NCI-H1092 (cell line): ENCODE measurements at places on chromosomes 4 and X.

DNA sequence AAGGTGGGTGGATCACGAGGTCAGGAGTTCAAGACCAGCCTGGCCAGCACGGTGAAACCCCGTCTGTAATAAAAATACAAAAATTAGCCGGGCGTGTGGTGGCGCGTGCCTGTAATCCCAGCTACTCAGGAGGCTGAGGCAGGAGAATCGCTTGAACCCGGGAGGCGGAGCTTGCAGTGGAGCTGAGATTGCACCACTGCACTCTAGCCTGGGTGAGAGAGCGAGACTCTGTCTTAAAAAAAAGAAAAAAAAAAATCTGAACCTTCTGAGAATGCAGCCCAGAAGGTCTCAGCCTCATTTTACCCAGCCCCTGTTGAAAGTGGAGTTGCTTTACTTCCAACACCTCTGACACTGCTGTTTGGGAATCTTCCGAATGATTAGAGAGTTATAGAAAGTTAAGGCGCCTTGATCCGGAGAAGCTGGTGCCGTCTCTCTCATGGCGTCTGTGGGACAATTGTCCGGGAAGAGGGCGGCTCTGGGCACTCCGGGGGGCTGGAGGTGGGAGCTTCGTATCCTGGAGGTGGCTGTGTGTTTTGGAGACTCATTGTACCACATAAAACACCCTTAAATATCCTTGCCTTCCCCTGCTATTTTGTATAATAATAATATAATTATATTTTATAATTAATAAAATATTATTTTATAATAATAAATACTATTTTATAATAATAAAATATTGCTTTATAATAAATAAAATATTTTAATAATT, 92.7 kb upstream of the PPP2R3B start:
- no peak for DNase-seq

- DNase-seq: no peak
These were observed 57.2 kb downstream of the TRIM2 start for GRCh38 chr4:153261461-153261860.

DNA sequence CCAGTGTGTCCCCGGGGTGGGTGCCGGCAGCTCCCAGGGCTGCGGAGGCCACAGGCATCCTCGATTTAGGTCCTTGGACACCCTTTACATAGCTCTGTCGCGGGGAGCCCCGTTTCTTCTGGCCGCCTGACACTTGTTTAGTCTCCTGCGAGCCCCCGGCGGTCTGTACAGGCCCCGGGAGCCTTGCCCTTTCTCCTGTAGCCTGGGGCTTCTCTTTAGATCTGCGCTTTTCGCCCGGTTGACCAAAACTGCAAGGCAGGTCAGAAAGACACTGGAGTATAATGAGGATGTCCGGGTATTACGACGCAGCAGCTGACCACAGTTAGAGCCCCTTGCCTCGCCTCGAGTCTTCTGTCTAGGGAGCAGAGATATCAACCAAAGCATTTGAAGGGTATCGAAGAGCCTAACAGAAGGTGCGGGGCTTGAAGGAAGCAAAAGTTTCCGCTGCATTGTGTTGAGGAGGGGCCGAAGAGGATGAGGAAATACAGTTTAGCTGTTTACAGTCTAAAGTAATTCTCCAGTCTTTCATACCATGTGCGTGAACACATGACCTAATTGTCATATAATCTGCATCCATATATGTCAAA, 479 bp downstream of the BRCC3 start:
- no peak for DNase-seq

- peak; percentile 2 for DNase-seq
These were observed 4.0 kb downstream of the NUDT10 start for GRCh38 chrX:51336584-51336983.

DNA sequence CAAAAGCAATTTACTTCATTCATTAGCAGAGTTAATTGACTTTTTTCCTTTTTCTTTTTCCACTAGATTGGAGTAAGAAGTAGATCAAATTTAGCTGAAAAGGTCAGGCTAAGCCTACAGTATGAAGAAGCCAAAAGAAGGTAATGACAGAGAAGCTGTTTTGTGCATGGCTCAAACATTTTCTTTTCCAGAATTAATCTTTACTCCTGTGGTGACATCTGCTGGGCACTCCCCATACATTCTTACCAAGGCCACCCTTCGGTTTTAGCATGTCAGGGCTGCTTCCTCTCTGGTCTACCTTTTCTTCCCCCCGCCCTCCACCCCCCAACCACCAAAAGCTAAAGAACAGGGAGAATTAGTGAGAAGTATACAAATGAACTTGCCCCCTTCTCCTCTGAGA, 70.2 kb downstream of the CLDN22 start:
- peak; percentile 37 for DNase-seq

DNA sequence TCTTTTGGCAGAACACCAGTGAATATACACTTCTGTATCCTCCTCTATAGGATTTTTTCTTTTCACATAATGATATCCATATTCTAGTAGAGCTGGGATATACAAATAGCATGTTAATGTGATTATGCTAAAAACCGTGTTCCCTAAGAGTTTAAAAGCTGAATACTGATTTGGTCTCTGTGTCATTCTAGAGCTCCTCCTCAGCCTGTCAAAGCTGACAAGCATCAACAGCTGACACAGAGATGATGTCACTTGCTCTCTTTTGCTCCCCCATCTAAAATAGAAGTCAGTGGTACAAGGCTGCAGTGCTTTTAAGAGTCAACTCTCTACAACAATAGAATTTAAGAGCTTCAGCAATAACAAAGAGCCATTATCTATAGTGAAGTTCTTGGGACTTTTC, 17.1 kb upstream of the HERC3 start:
- no peak for DNase-seq

DNA sequence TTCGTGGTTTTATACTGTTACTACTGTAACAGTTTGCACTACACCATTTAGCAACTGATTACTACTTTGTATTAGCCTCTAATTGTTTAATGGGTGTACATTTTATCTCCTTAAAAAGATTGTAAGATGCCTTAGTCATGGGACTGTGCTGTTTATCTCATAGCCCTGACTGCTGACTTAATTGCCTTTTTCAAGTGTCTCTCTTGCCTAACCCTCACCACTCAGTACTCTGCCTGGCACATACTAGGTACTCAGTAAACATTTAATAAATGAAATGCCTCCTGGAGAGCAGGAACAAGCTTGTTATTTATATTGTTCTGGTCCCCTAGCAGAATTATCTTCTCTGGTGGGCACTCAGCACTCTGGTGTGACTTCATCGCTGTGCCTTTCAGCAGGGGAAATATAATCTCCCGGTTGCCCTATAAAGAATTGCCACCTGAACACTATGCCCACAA, 1.7 kb upstream of the STIM2 start:
- no peak for DNase-seq

DNA sequence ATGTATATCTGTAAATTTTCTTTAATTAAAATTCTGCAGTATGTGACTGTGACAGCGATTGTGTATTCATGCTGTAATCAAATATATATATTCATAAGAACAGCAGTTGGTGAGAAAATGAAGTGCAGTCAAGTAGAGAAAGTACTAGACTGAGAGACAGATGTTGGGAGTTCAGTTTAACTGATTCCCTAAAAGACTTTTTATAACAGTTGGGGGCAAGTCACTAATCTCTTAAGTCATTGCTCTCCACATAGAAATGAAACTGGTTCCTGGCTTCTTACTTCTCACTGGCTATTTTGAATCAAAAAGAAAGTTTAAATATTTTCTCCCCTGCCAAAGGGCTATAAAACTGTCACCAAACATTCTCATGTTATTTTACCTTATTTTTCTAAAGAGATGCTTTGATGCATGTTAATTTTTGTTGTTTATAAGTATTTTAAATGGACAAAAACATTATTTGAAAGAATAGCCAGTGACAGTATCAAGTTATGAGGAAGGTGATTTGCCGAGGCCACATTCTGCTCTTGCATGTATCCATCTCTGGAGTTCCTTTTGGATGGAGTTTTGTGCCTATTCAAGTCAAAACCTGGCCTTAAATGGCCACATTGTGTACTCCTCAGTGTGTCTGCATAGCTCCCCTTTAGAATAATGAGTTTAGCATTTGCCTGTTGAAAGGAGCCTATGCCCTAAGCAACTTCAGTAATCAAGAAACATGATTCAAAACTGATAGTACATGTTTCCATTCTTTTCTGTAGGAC, 30.8 kb downstream of the EXOC1 start:
- no peak for DNase-seq

- no peak for DNase-seq
These were observed 1.3 kb upstream of the PDHA1 start for GRCh38 chrX:19342331-19342906.

- DNase-seq: no peak
These were observed 3.0 kb upstream of the ATP1B4 start for GRCh38 chrX:120358737-120359456.

DNA sequence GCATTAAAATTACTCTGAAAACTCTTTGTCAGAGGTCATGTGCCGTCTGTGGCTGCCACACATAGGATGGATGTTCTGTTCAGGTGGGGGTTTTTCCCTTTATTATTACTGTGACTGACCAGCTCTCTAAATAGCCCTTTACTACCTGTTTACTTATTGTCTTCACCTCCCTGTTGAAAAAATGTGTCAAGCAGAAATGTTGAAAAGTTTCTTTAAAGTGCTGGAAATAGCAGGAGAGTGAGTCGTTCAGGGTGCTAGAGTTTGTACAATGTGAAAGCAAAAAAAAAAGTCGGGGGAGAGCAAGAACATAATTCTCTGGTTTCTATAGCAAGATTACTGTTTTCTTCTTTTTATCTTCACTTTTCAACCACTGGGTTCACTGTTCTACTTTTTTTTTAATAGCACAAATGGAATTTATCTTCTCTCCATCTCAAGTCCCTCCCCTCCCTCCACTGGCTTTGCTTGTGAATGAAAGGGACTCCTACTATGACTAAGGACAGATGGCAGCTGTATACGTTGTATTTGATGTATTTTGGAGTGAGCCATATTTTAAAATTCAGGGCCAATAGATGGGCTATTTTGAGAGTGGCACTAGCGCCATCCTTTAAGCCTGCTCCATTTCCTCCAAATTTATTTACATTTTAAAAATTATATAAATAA, 33.3 kb downstream of the ARX start:
- no peak for DNase-seq

- DNase-seq: no peak
These were observed 111.2 kb downstream of the ZNF518B start for GRCh38 chr4:10346023-10346422.

DNA sequence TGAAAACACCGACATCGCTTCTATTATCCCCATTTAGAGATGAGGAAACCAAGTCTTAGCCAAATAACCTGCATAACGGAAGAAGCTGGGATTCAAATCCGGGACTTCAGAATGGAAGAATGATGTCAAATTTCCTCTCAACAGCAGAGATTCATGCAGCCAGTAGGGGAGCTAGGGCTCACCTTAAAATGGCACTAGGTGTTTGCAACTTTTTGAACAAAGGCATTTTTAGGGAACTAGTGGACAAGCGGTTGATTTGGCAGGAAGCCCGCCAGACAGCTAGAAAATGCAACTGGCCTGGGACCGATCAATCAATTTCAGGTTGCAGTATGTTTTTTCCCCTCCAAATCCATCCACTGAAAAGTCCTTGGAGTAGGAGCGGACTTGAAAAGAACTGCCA, 224.2 kb downstream of the PTTG2 start:
- no peak for DNase-seq

- DNase-seq: no peak
These were observed 3.6 kb upstream of the PDE5A start for GRCh38 chr4:119632216-119632615.

GRCh38 chr4:146330392-146330791, 116.1 kb downstream of the REELD1 start:
- no peak for DNase-seq

- DNase-seq: peak; percentile 30
These were observed 650.8 kb upstream of the DIPK2B start for GRCh38 chrX:45851434-45851991.

DNA sequence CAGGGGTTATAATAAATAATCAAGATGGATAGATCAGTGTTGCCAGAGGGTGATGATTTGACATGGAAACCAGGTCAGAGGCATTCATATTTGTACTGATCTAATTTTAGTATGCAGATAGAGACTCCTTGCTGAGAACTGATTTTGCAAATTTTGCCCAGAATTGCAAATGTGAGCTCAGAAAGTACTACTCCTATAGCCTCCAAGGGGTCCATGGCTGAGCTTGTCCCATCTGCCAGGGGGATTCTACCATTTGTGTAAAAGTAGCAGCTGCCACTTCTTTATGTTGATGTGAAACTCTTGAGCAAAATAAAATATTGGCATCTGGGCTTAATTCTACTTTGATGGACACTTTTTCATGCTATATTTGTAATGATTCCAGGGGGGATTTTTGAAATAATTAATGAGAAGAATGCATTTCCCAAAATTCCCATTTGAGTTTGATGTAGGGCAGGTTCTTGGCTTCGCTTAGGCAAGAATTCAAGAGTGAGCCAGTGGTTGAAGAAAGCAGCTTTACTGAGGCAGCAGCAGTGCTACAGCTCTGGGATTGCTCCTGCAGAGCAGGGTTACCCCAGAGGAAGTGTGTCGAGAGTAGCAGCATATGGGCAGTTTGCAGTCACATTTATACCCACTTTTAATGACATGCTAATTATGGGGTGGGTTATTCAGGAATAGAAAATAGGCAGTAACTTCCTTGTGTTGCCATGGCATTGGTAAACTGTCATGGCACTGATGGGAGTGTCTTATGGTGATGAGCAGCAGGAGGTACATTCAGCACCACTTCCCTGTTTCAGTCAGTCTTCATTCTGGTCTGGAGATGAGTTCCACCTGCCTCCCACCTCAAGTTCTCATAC, 38.7 kb upstream of the DCLK2 start:
- no peak for DNase-seq

DNA sequence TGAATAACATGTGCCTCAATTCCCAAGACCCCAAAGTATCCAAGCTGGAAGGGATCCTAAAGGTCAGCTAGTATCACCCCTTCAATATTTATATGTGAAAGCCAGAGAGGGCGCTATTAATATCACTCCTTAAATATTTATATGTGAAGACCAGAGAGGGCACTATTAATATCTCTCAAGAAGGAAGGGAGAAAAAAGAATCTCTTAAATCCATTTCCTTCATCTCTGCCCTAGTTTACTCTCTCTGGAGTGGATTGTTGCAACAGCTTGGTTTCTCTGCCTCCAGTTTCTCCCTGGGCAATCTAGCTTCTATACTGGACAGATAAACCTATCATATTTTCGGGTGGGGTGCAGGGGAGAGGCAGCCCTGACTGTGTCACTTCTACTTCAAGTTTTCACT, 31.6 kb upstream of the MSN start:
- DNase-seq: no peak
